ENCODE measurements at places on chromosomes 11 and 22.

DNA sequence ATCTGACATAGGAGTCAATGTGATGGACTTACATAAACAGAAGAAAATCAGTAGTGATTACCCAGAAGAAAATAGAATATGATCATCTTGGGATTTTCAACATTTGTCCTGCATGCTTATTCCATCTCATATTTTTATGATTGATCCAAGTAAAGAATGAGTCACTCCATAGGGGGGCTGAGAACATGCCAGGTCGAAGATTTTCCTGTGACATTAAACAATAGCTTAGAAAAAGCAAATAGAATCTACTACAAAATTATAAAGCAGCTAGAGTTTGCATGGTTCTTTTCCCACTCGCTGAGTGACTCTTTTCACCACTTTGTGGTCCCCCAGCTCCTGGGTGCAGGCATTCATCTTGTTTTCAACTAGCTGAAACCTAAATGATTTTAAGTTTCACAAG, 56.3 kb downstream of the DDI1 start:
- no peak for DNase-seq

- no peak for DNase-seq
Measured at GRCh38 chr11:105538588-105538987, 71.3 kb upstream of the GRIA4 start.

- no peak for DNase-seq
Measured at GRCh38 chr11:76231121-76231738, 24.9 kb upstream of the WNT11 start.

GRCh38 chr22:23251445-23252093, 71.3 kb downstream of the BCR start:
- DNase-seq: no peak

DNA sequence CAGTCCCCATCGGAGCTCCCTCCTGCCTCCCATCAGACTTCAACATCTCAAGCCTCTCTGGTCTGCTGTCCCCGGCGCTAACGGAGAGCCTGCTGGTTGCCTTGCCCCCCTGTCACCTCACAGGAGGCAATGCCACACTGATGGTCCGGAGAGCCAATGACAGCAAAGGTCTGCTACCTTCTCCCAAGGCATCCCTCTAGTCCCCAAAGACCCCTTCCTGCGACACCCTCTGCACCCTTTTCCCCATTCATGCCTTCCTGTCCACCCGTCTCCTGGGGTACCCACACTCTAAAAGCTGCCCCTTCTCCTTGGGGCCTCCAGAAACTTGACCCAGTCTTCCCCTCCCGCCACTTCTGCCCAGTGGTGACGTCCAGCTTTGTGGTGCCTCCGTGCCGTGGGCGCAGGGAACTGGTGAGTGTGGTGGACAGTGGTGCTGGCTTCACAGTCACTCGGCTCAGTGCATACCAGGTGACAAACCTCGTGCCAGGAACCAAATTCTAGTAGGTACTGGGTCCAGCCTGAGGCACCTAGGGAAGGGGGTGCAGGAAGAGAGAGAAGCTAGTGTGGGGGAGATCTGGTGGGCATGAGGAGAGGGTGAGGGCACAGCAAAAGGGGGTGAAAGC, 860 bp downstream of the UPK2 start:
- no peak for DNase-seq
